Left hindlimb (tissue), 1 donor: ENCODE measurements at places on chromosomes 11 and 22.

DNA sequence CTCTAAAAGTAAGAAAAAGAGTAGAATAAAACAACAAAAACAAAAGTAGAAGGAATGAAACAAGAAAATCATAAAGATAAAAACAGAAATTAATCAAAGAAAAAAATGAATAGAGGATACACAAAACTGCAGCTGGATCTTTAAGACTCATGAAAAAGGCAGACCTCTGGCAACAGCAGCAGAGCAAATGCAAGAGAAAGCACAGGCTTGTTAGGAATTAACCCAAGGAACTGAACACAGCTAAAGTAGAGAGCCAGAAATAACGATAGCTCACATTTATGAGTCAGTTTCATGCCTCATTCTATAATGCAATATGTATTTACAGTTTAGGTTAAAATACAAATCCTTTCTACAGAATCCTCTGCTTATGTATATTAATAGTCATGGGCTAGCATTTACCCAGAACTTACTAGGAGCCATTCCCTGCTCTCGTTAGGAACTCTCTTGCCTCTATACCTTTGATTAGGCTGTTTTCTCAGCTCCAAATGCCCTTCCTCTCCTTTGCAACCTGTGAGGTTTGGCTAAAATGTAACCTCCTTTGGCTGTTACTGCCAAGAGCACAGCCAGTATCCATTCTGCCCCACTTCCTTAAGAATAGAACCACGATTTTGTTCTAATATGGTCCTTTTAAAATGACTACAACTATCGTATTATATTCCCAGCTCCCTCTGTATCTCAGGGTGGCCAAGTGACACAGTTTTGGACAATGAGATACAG, 38.3 kb upstream of the NFAM1 start:
- no peak for DNase-seq

GRCh38 chr22:18966748-18967147, 30.7 kb upstream of the PRODH start:
- DNase-seq = no peak

- DNase-seq = no peak
Observed at GRCh38 chr11:20840341-20840740, 171.0 kb downstream of the NELL1 start.

- no peak for DNase-seq
Observed at GRCh38 chr11:5486421-5486820, 2.1 kb upstream of the OR52D1 start.

DNA sequence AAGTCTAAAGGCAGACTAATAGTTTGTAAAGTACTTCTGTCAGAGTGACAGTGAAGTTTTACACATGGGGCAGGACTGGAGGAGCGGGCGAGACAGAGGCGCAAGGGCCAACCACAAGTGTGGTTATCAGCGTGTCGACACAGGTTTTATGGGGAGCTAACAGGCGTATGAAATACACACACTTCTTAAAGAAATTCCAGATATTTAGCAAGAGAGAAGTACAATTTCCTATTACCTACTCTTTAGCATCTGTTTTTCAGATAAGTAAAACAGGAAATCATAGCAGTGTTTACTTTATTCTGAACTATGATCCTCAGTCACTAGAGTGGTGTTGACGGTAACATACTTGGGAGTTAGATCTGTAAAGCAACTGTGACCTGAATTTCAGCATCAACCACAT, 22.5 kb downstream of the VSIG10L2 start:
- no peak for DNase-seq

- DNase-seq = no peak
Observed at GRCh38 chr22:25380122-25380747, 160.8 kb downstream of the CRYBB2 start.
